Fibroblast of villous mesenchyme (primary cell): ENCODE measurements at places on chromosomes 5 and 9. TPM values are rescaled to one million over a fixed set of nuclear protein-coding genes. Genes with fewer than 3 reads are reported as not detected.

Gene ACTL7B
- under 0.01 TPM in 1 of 2 replicates, not detected in the other for total RNA-seq

Gene HSPB3
- total RNA-seq = 1.7 and 6.1 TPM in 2 replicates

Gene AFAP1L1
- total RNA-seq = 10.8 and 11.9 TPM in 2 replicates

Gene FCN1
- not detected in 2 replicates for total RNA-seq

Gene POLR1E
- 29.0 and 33.7 TPM in 2 replicates for total RNA-seq

Gene SLC36A3
- total RNA-seq = not detected in 2 replicates

Gene LHX3
- not detected in 2 replicates for total RNA-seq

Gene GARIN3
- total RNA-seq = not detected in 2 replicates

Gene LHX6
- not detected in 2 replicates for total RNA-seq

Gene N4BP3
- 0.43 and 0.64 TPM in 2 replicates for total RNA-seq
